ENCODE measurements at places on chromosomes 5 and 9.

- no peak for DNase-seq
These were observed 999.8 kb downstream of the NR2F1-AS1 start for GRCh38 chr5:92581249-92581648.

- no peak for DNase-seq
These were observed 221.3 kb upstream of the DAPK1 start for GRCh38 chr9:87276327-87276841.

DNA sequence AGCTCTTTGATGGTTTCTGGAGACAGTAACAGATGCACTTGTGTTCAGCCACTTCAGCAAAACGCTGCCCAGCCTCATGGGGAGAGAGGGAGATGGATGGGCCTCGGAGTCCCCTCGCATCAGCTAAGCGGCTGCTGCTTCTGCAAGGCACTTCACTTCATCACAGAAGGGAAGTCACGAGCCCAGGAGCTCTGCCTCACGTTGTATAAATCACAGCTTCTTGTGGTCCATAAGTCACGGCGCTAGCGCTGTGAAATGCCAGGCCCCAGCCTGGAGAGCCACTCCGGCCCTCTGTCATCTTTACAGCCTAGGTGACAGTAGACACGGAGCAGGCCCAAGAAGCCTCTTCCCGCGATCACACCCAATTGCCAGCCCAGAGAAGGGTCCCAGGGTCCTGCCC, 23.4 kb downstream of the DBH start:
- DNase-seq, result no peak

DNA sequence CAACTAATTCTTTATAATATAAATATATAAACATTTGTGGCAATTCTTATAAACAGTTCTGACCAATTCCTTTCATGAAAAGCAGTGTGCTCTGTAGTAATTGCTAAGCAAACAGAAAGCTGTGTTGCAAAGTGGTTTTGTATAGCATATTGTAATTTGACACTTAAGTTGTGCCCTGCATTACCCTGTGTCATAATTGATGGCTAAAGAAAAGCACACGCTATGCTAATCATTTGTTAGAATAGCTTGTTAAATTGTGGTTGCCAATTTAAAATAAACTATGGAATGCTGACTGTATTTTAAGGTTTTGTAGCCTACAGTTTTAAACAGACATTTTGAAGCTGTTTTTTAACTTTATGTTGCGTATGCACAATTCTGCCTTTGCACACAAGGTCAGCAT, 140.0 kb downstream of the PBX3 start:
- DNase-seq, result no peak

DNA sequence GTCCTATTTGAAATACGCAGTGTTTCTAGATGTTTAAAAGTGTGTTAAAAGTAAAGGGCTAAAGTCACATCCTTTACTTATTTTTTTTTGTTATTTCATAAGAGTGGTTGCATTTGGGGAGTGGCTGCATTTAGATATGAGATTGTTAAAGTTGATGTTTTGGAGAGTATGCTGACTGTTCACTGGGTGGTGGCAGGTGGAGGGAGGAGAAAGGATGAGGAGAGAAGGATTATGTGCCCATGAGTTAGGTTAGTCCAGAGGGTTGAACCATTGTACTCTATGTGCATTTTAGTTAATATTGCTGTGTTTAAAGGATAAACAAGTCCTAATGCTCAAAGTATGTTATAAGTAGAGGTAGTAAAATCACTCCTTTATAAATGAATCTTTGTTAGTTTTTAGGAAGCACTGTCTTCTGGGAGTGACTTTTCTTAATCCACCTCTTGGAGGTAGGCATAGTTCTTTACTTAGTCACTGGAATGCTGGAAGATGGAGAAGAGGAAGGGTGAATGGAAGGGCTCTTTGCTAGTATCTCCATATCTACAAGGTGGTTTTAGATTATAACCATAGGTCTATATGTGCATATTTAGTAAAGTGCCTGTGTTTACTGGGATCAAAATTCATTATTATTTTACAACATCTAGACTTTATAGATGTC, 332.3 kb downstream of the NPR3 start:
- no peak for DNase-seq

DNA sequence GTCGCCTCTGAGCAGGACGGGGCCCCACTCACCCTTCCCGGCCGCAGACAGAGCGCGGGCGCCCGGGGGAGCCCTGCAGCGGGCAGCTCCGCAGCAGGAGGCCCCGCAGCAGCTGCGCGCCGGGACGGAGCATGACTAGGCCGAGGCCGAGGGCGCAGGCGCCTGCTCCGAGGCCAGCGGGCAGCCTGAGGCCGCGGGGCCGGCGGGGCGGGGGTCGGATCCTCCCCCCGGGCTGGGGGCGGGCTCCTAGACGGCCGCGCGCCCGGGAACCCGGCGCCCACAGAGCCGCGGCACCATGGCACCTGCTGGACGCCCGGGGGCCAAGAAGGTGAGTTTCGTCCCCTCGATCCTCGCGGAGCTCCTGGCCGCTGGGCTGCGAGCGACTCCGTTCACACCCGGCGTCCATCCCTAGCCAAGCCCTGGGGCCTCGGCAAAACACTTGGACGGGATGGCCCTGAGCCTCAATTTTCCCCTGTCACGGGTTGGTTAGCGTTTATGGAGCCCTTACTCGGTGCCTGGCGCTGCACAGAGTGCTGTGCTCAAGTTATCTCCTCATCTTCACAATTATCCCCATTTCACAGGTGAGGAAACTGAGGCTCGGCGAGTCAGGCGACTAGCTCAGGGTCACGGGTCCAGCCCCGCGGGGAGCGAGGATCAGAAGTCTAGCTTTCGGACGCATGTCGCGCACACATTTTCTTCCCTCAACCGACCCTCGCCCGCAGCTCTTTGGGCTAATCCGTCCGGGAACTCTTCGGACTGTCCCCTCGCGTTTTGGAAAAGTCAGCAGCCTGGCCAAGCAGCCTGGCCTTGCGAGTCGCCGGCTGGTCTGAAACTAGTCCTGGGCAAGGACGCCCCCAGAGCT, at the start of the genes BHMT2 and DMGDH:
BHMT2 (plus strand) TSS at position 280 of the 862 bp plus-strand sequence; CDS start at position 296, 16 bp downstream.
DMGDH (minus strand) TSS at position 187 of the 862 bp plus-strand sequence; CDS start at position 133, 54 bp downstream.
- no peak for DNase-seq

DNA sequence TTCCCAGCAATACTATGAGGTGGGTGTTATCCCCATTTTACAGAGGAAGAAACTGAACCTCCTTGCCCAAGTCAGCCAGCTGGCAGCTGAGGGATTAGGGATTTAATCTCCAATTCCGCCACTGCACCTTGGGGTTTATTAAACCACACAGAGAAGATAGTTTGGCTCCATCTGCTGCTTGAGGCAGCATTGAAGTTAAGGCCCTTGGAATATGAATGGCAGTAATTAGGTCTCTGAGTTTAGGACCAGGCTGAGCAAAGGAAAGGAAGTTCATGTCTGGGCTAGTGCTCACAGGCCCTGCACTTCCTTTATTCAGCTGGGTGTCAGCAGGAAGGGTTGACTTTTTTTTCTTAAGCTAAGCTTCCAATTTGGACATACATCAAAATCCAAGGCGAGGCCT, 86.9 kb upstream of the GDNF start:
- DNase-seq, result no peak

- no peak for DNase-seq
These were observed 127.3 kb downstream of the SPATA31D1 start for GRCh38 chr9:82115900-82116299.

DNA sequence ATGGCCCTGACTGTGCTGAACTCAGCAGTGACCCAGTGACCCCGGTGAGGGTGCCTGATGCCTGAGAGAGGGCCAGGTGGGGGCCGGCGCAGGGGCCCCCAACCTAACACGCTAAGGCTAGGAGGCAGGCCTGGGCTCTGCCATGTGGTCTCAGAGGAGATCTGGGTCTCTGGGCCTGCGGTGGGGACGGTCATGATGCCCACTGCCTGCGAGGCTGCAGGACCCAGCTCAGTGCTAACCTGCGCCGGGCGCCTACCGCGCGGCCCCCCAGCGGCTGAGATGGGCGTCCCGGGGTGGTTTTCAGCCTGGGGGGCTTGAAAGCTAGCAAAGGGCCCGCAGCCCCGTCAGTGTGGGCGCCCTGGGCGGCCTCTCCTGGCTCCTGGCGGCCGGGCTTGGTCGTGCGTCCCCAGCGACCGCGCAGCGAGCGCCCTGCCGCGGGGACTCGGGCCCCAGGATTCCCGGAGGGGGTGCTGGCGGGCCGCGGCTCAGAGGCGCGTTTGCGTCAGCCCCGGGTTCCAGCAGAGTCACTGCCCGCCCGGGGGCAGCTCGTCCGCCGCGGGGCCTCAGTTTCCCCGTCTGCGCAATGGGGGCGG, 2.5 kb downstream of the EGFL7 start:
- no peak for DNase-seq

GRCh38 chr9:129330711-129331492, 152.8 kb upstream of the IER5L start:
- no peak for DNase-seq

DNA sequence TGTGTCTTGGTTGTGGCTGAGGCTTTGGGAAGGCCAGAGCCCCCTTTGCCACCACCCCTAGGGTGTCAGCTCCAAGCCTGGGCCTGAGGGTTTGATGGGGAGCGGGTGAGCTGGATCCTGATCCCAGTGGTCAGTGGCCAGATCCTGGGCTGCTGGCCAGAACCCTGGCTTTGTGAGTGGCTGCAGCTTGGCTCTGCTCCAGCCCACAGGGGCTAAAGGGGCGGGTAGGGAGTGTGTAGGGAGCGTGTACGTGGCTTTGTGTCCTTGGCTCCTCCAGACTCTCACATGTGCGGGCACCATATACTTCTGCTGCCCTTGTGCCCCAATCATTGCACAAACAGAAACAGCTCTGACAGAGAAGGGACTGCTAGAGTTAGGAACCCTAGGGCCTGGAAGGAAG, 1.2 kb upstream of the IL11RA start:
- no peak for DNase-seq

GRCh38 chr9:32708480-32709150, 73.1 kb upstream of the TAF1L start:
- DNase-seq, result no peak

DNA sequence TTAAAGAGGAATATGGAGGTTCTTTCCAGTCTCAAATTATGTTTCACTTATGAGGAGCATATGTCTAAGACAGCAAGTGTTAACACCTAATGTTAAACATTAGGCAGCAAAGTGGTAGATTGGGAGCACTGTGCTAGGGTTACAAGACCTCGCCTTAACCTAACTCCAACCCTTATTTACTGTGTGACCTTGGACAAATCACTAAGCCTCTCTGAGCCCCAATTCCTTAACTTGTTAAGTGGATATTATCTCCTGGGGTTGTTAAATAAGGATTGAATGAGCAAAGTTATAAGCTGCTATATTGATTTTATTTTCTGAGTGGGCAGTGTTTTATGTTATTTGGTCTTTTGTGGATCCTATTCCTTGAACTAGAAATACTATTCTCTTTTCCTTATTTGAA, 38.3 kb downstream of the TMEFF1 start:
- DNase-seq, result no peak

- no peak for DNase-seq
These were observed 479.3 kb downstream of the ARHGEF28 start for GRCh38 chr5:74105126-74105780.

DNA sequence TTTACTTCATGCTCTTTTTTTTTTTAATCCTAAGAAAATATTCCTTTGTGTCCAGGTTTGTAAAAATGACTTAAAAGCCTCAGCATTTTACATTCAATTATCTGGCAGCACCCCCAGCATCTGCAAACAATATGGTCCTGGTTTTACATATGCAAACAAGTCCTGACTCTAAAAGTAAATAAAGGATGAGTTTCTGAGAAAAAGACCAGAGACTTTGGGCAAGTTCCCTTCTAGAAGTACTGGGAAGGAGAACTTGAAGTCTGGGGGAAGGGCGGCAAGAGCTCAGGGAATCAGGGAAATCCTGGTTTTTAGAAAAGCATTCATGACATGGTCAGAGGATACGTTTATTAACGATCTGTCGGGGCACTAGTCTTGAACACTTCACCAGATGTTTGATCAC, 25.8 kb downstream of the COL23A1 start:
- DNase-seq, result no peak

DNA sequence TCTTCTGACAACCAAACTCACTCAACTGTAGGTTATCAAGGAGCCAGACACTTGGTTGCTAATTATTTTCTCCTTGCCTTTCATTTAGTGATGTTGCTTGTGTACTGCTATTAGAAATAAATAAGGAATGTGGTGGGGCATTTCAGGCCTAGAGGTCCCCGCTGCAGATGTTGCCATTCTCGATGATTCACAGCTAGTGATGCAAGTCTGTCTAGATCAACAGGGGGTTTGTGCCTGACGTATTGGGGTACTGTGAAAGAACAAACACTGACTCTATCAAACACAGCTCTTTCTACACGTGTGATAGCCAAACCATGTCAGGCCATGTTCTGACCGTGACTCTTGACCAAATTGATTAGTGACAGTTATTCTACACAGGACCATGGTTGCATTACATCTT, 144.7 kb downstream of the OSTF1 start:
- no peak for DNase-seq

DNA sequence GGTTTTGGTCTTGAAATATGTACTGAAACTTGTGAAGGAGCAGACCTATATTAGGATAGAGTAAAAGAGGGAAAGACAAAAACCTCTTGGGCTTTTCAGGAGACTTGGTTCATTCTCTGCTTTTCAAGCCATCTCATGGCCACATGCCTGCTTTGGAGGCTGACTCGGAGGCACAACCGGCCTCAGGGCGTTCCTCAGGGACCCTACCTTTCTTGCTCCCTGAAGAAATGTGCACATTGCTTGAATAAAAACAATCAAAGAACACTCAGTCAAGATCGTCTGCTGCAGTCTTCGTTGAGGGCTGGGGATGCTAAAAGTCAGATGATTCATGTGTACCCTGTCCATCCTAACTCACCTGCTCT, 994 bp downstream of the IRGM start:
- no peak for DNase-seq

DNA sequence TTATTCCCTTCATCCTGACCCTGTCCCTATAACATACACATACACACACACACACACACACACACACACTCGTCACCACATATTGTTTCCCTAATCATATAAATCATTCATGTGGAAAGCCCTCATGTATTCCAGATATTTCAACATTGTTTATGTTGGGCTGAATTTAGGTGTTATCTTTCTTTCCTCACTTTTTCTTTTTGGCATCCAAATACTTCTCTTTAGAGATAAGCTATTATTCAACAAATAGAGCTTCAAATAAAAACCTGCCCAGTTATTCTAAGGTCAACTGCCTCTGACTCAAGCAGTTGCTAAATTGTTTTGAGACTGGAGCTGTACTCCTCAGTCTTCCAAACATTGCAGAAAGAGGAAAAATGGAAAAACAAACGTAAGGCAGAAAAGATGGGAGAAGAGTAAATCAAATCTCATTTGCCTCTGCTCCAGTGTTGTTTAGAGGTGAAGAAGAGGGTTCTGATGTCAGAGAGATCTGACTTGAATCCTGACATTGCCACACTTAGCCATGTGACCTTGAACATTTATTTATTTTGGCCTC, 215.7 kb downstream of the GAS1 start:
- DNase-seq, result no peak

DNA sequence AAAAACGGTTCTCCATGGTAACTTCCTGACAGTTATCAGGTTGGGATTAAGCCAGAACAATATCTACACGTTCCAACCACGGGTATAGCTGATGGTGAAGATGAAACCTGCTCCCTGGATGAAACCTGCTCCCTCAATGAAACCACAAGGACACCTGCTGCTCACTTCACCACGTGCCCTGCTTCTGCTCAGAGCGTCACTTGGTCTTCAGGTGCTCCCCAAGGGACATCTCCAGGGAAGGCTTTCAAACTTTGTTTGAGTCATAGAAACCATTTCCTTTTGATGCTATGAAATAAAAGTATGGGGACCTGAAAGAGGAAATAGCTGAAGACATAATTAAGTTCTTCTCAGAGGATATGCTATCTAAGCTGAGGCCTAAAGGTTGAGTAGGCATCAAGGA, 242.4 kb downstream of the MED10 start:
- DNase-seq, result no peak

Measured in CD4-positive, alpha-beta T cell treated with Interleukin-6 for 4 hours (primary cell).